Lung (tissue), 17 donors: ENCODE measurements at places on chromosomes 3 and 15. TPM values are rescaled to one million over a fixed set of nuclear protein-coding genes. Genes with fewer than 3 reads are reported as not detected.

SCAPER gene
- 32.0 TPM for total RNA-seq

SMCO1 gene
- total RNA-seq = not detected

SLC24A5 gene
- total RNA-seq = not detected

- no peak for DNase-seq
These were observed 88.2 kb upstream of the TSC22D2 start for GRCh38 chr3:150319900-150320299.

DNA sequence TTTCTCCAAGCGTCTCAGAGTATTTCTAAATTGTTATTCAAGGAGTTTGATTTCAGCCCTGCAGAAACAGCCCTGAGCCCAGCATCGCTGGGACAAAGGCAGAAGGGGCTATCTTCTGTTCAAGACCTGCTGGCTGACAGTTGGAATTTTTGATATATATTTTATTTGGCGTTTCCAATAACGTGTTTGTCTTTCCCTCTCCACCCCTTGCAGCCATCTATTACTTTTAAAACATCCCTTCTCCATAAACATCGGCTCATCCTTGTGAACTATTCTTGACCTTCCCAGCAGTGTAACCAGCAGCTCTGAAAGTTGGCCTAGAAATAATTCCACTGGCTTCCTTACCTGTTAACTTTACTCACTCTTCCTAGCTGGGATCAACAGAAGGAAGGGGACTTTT lies 5.5 kb upstream of the MEIS2 start:
- DNase-seq = no peak

- DNase-seq = no peak
These were observed 117.6 kb upstream of the CHMP2B start for GRCh38 chr3:87109465-87109864.

DNA sequence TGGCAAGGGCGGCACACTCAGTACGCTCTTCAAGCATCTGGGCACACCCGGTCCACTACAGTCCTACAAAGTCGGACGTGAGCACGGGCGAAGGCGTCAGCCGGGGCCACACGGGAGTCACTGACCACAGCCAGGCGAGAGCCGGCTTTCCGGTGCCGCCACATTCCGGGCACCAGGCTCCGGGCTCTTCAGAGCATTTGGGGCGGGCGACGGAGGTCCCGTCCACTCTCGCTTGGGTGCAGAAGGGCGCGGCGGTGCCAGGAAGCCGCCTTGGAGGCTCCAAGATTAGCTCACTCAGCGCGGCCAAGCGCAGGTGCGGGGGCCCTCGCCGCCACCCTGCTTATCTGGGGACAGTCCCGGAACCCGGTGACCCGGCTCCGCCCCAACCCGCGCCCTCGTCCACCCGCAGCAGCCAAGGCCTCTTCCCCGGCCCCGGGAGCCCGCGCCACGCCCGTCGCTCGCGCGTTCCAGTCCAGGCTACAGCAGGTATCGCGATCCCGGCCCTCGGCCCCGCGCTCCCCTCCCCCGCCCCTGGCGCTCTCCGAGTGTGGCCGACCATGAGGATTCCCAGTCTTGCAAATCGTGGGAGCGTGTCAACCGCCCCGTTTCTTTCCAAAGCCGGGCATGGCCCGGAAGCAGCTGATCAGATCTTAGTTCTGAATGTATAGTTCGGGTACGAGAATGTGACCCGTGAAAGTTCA lies at the start of gene ADPRH:
TSS of gene ADPRH (plus strand) at position 127 of the 701 bp plus-strand sequence. CDS start 2,678 bp downstream, outside the sequence.
- peak; percentile 83 for DNase-seq

- DNase-seq = no peak
These were observed 748.1 kb downstream of the GBE1 start for GRCh38 chr3:81013360-81013759.

DNA sequence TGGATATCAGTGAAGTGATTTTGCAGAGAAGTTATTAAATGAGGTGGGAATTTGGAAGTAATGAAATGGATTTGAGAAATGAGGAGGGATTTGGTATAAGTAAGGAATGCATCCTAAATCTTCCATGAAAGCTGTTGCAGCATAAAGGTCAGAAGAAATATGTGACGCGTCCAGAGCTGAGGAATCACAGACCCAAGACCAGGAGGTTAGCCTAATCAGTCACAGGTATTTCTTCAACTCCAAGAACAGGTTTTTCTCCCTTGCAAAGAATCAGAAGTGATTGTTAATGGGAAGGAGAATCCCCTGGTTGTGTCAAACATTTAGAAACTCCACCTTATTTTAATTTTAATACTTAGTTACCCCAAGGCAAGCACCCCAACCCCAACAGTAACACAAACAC lies 253.2 kb downstream of the MEX3B start:
- DNase-seq = no peak

DNA sequence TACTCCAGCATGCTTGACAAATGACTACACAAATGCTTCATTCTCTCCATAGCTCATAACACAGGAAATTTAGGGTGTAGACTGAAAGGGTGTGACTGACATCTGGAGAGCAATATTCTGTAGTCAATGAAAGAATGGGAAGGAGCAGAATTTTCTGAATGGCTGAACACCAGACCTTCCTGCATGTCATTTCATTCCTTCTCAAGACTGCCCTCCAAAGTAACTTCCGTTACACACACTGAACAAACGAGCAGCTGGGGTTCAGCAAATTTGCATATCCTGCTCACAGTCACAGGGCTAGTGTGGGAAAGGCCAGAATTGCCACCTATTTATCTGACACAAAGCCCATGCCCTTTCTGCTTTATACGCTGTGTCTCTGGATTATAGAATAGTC lies 325.0 kb upstream of the CFAP20DC start:
- no peak for DNase-seq

DNA sequence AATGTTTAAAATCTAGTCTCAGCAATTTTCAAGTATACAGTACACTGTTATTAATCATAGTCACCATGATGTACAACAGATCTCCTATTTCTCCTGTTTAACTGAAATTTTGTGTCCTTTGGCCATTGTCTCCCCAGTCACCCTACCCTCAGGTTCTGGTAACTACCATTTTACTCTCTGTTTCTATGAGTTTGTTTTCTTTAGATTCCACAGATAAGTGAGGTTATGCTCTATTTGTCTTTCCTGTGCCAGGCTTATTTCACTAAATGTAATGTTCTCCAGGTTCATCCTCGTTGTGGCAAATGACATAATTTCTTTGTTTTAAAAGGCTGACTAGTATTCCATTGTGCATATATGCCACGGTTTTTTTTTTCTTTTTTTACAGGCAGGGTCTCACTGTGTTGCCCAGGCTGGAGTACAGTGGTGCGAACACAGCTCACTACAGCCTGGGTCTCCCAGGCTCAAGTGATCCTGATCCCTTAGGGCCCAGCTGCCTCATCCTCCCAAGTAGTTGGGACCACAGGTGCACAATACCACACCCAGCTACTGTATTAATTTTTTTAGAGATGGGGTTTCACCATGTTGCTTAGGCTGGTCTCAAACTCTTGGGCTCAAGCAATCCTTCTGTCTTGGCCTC lies 50.0 kb downstream of the RAB7A start:
- no peak for DNase-seq

DNA sequence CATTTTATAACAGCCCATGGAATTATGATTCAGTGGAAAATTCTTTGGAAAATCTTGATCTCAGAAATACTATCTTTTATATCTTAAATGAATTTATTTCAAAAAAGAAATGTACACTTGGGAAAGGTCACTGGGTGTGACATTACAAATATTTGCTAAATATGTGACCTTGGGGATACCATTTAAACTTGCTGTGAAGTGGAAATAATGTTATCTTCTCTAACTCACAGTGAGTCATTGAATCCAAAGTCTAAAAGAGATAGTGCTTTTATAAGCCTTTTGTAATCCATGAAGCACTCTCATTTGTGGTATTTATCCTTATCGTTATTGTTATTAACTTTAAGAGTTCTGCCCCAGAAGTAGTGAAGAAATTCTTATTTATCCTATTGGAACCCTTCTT lies 289.8 kb upstream of the SEMA6D start:
- no peak for DNase-seq

- DNase-seq = no peak
These were observed 7.3 kb upstream of the CAMK1 start for GRCh38 chr3:9776896-9777693.

DNA sequence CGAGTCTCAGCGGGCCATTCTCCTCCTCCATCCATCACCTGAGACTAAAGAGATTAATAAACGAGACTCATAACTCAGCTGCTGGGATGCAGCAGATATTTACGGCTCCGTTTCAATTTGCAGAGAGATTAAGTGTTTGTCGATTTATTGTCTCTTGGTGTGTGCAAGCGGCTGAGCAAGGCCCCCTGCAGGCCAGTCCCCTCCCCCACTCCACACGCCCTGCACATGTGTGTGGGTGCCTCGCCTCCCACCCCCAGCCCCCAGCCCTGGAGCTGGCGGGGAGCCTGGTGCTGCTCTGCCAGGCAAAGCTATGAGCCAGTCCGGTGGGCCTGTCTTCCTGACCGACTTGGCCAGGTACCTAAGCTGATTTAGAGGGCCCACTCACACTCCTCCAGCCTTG lies 63.0 kb downstream of the CYP11A1 start:
- DNase-seq = peak; percentile 59

DNAJA4 gene
- total RNA-seq = 42.7 TPM

LRRC31 gene
- total RNA-seq = 0.14 TPM

GRCh38 chr15:69930754-69931153 lies 167.0 kb downstream of the TLE3 start:
- DNase-seq = no peak

ALS2CL gene
- total RNA-seq = 53.6 TPM

DNA sequence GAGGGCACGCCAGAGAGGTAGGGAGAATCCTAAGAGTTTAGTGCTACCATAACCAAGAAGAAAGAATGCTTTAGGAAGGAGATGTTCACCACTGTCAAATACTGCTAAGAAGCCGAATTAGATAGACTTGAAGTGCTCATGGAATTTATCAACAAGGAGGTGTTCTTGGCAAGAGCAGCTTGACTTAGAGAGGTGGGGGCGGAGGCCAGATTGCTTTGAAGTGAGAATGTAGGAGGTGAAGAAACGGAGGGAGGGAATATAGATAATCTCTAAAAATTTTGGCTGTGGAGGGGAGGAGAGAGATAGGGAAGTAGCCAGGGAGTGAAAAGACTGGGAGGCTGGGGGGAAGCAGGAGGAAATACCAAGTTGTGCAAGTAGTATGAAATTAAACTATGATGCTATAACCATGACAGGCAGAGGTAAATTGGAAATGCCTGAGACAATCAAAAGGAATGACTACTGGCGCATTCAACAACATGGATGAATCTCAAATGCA lies 35.5 kb downstream of the GADL1 start:
- no peak for DNase-seq

- DNase-seq = peak; percentile 40
These were observed 161.5 kb upstream of the C2CD4B start for GRCh38 chr15:62326460-62327011.

EOMES gene
- 0.52 TPM for total RNA-seq

SH3GL3 gene
- 8.4 TPM for total RNA-seq

DNA sequence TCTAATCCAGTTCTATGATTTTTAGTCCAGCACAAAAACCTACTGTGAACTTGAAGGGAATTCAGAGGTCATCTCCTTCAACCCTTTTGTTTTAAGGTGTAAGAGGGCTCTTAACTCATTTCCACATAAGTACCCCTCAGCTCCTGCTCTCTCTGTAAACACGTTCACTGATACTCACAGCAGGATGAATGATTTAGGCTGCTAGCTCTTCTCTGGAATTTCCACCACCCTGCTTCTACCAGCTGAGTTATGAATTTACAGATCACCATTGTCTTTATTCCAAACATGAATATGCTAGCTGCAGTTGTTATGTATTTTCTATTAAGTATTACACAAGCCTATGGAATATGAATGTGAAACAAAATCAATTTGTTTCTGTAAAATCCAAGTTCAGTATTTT lies 101.3 kb upstream of the NANOGP8 start:
- DNase-seq = no peak

COL8A1 gene
- total RNA-seq = 84.6 TPM

- DNase-seq = peak; percentile 20
These were observed at the start of gene GJD2 for GRCh38 chr15:34754674-34755418. TSS of gene GJD2 (minus strand) at chr15:34754998. CDS start at chr15:34754488, 510 bp downstream.

GRCh38 chr15:34927726-34928125 lies 41.8 kb downstream of the AQR start:
- no peak for DNase-seq

DTX3L gene
- total RNA-seq = 52.0 TPM

DNA sequence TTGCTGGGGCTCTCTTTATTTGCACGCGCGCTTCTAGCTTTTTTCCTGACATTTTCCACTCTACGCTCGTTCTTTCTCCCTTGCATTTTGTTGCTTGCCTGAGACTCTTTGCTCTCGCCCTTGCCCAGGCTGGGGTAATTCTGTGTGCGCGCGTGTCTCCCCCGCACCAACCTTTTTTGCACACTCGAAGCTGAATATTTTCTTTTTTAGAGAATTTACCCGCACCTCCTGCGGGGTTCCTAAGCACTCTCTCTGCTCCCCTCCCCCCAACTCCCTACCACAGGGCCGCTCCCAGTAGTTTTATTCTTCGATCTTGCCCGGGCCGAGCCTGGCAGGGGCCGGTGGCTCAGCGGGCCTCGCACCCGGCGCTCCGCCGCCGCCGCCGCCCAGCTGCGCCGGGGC lies 732 bp downstream of the FAM43A start:
- DNase-seq = no peak

GRCh38 chr15:46129145-46129544 lies 494.3 kb downstream of the SQOR start:
- no peak for DNase-seq

DNA sequence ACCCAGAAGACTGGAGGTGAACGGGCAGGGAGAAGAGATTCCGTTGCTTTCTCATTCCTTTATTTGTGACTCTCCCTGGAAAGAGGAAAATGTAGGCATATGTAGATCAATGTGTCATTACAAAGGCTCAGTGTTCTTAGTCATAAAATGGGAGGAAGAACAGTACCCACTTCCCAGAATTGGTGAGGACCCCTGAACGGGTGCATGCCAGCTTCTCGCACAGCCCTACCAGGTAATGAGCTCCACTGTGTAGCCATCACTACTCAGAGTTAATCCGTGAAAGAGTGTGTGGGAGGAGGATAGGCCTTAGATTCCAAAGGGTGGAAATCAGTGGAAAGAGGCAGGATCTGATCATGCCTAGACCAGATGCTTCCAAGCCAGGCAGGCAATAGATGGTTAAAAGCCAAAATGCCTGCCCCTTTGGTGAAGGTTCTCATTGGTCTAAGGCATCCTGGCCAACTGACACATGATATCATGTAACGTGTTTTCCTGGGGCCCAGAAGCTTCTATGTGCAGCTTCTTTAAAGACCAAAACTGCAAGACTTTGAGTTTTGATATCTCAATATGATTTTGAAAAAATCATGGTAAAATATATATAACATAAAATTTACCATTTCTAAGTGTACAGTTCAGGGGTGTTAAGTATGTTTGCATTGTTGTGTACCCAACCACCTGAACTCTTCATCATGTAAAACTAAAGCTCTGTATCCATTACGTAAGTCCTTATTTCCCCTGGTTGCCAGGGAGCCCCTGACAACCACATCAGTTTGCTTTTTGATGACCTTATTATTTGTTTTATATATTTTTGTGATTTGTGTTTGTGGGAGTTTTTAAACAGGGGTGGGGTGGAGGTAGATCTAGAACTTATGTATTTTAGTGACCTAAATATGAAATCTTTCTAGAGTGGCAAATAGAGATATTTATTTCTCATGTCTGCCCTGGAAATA lies 402.2 kb upstream of the CFAP20DC start:
- DNase-seq = no peak

UACA gene
- 37.1 TPM for total RNA-seq

FSTL1 gene
- 544 TPM for total RNA-seq

MORC1 gene
- not detected for total RNA-seq
